ENCODE measurements at places on chromosomes 12 and 14.

- no peak for DNase-seq
Observed at GRCh38 chr12:77940011-77940423, 109.3 kb downstream of the NAV3 start.

- DNase-seq: no peak
Observed at GRCh38 chr12:68530965-68531364, 79.7 kb upstream of the RAP1B start.

GRCh38 chr12:120024193-120024592 lies 35.2 kb downstream of the BICDL1 start:
- DNase-seq: no peak

DNA sequence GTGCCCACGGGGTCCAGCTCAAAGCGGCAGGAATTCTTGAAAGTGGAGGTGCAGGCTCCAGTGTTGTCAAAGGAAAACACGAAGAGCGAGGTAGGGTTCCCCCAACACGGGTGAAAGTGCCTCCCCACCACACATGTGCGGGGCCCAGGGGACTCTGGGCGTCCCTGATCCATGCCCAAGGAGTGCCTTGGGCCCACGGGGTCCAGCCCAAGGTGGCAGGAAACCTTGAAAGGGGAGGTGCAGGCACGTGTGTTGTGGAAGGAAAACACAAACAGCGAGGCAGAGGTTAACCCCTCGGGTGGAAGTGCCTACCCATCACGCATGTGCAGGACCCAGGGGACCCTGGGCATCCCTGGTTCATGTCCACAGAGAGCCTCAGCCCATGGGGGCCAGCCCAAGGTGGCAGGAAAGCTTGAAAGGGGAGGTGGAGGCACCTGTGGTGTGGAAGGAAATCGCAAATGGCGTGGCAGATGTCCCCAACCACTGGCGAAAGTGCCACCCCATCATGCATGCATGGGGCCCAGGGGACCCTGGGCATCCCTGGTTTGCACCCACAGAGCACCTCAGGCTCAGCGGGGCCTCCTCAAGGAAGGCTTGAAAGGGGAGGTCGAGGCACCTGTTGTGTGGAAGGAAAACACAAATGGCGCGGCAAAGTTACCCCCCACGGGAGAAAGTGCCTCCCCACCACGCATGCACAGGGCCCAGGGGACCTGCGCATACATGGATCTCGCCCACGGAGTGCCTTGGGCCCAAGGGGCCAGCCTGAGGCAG lies 584.6 kb downstream of the ALG10 start:
- DNase-seq: no peak

- DNase-seq: no peak
Observed at GRCh38 chr14:29222671-29223268, 456.2 kb downstream of the FOXG1 start.

DNA sequence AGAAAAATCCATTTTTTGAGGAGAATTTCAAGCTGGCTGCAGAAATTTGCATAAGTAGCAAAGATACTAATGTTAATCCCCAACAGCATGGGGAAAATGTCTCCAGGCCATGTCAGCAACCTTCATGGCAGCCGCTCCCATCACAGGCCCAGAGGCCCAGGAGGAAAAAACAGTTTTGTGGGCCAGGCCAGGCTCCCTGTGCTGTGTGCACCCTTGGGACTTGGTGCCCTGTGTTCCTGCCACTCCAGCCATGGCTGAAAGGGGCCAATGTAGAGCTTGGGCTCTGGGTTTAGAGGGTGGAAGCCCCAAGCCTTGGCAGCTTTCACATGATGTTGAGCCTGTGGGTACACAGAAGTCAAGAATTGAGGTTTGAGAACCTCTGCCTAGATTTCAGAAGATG lies 76.3 kb downstream of the MGAT4C start:
- no peak for DNase-seq

DNA sequence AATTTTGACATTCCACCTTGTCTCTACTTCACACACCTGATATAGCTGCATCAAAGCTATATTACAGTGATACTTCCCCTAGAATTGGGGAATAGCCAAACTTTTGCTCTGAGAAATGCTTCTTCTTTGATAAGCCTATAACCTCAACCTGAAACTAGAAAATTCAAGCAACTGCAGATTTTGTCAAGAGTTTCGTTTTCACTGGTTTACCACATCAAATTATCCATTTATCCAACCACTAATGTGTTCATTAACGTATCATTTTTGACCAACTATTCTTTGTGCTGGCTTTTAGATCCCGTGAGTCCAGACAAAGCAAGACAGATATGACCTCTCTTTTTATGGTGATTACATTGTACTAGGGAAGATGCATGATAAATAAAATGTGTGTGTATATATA lies 13.5 kb upstream of the TAS2R46 start:
- no peak for DNase-seq

DNA sequence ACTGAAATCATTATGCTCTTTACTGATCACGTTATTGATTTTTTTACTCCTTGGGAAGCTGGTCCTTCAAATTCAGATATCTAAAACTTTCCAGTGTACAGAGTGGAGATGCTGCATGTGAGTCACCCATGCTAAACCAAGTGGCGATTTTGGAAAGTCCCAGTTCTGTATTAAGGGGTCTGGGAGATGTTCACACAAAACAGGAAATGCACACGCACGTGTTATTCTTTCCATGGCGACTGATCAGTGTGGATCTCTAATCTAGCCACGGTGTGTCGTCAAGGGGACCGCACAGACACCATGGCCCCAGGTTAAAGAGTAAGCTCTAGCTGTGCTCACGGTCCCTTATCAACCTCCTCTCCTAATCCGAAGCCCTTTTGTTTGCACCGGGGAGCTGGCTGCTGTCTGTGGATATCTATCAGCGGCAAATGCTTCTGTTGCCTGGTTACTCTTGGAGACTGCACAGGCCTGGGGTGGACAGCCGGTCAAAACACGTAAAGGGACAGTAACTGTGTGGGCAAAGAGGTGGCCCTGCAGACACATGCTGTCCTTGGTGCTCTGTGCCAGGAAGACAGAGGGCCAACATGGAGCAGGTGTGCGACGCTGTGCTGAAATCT lies 96.6 kb downstream of the RIMBP2 start:
- no peak for DNase-seq

- DNase-seq: no peak
Observed at GRCh38 chr12:118063576-118064391, 2.8 kb upstream of the WSB2 start.

All from activated T-cell treated with anti-CD3 and anti-CD28 coated beads for 1 hour (primary cell).